ENCODE measurements at places on chromosomes 6 and 20.

- no peak for DNase-seq
These were observed 41.7 kb upstream of the PIM1 start for GRCh38 chr6:37127961-37128862.

- DNase-seq, result no peak
These were observed 39.6 kb downstream of the LAMA4 start for GRCh38 chr6:112214739-112215269.

GRCh38 chr6:17473554-17473953 lies 80.2 kb downstream of the CAP2 start:
- DNase-seq, result peak; percentile 5

DNA sequence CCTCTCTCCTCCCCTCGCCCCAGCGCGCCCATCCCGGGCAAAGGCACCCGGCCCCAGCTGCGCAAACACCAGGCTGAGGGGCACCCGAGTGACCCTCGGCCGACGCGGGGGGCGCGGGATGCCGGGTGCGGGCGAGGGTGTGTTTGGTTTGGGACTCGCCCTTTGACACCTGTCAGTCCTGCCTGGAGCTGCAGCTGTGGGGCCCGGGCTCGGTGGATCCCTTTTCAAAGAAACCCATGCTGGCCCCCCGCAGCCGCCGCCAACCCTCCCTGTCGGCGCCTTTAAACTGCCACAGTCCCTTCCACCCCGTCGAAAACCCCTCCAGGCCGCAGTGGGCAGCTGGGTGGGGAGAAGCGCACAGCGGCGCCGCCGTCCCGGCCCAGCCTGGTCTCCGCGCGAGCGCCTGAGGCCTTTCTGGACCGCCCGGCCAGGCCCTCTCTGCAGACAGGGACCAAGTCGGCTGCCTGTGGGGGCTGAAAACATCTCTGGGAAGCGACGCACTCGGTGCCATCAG lies 5.5 kb downstream of the FOXQ1 start:
- no peak for DNase-seq

- DNase-seq, result no peak
These were observed 16.0 kb downstream of the HTR1B start for GRCh38 chr6:77447254-77447653.

GRCh38 chr6:126620719-126621118 lies 280.8 kb downstream of the CENPW start:
- no peak for DNase-seq

- DNase-seq, result no peak
These were observed 67.2 kb upstream of the RNF24 start for GRCh38 chr20:4082406-4083097.

Measured in NCI-H2081 treated with DMSO at 0.1 percent for 48 hours (cell line).